ENCODE measurements at places on chromosomes 2 and 18.

DNA sequence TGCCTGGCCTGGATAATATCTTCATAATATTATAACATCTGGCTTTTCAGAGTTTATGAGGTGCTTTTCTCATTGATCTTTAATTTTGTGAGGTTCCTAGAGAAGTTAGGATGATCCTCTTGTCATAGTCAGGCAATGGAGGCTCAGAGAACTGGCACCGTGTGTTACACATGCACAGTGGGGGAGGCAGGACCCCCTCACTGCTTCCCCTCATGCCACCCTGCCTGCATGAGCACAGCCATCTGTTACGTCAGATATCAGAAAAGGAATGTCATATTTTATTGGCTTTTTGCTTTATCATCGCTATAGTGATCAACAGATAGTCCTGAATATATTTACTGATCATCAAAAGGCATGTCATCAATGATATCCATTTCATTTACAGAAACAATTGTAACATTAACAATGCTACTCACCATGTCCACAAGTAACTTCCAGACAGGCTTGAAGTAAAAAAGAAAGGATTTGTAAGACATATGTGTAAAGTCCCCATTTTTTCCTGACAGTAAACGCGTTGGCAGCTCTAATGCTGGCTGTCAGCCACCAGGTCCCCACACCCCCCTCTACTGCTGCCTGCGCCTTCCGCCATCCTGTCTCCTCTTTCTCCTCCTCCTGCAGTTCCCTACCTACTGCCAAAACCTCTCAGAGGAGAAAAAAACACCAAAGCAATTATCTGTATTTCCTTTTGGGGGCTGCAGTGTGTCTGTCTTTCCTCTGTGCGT, 18.8 kb downstream of the ENOSF1 start:
- DNase-seq = no peak

DNA sequence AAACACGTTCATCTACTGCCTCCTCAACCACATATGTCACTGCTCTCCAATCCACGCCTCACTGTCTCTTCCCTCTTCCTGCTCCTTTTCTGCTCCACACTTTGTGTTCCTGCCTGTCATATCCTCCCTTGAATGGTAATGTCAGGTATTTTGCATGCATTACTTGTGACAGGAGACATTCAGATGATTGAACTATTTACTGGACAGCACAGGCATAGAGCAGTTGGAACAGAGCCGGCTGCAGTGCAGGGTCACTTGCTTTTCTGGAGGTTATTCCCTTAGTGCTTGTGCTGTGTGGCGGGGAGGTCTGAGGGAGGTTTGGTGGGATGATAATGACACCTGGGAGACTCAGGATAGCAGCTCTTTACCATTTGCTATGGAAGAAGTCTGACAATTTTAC, 93.8 kb downstream of the LTBP1 start:
- no peak for DNase-seq

GRCh38 chr2:240916571-240917008, 10.5 kb downstream of the CROCC2 start:
- no peak for DNase-seq

DNA sequence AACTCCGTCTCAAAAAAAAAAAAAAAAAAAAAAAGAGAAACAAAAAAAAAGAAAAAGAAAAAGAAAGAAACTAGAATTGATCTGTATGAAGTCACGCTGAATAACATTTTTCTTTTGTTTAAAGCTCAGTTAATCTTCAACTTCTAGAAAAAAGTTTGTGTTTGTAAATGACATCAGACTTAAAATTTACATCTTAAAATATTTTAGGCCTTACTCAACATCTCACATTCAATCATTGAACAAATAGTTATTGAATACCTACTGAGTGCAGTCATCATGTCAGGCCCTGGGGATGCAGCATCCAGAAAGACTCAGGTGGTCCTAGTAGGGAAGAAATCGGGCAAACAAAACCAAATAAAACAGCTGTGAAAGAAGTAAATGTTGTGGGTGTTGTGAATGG, 292.3 kb upstream of the FANCL start:
- no peak for DNase-seq

DNA sequence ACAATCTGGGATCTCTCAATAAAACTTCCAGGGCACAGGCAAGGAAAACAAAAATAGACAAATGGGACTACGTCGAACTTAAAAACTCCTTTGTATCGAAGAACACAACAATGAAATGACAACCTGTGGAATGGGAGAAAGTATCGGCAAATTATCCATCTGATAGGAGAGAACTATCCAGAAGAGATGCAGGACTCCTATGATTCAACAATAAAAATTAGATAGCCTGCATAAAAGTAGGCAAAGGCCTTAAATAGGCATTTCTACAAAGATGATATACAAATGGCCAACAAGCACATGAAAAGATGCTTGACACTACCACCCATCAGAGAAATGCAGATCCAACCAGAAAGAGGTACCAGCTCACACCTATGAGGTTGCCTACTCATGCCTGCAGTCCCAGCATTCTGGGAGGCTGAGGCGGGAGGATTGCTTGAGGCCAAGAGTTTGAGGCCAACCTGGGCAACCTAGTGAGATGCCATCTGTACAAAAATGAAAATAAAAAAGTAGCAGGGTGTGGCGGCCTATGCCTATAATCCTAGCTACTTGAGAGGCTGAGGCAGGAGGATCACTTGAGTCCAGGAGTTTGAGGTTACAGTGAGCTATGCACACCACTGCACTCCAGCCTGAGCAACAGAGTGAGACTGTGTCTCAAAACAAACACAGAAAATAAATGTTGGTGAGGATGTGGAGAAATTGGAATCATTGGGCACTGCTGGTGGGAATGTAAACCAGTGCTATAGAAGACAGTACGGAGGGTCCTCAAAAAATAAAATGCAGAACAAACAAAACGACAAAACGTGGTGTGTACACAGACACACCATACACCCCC, 21.6 kb downstream of the TWIST2 start:
- DNase-seq = no peak

- DNase-seq = no peak
Observed at GRCh38 chr2:230459216-230459615, 43.2 kb downstream of the SP100 start.

GRCh38 chr2:122236152-122236874, 480.9 kb downstream of the TSN start:
- DNase-seq = peak; percentile 19

DNA sequence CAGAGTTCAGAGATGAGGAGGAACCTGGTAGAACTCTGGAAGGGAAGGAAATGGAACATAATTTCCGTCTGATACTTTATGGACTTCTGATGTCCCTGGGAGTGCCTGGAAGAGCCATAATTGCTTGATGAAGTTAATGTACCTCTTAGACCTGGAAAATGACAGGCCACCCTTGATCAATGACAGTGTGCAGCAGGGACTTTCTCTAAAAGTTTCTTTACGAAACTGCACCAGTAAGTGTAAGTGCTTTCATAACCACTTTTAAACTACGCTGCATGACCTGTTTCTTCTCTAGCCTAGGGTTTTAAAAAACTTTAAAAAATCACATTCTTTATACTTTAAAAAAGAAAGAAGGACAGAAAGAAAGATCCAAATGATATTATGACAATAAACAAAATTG, 164.5 kb downstream of the LPIN1 start:
- no peak for DNase-seq

DNA sequence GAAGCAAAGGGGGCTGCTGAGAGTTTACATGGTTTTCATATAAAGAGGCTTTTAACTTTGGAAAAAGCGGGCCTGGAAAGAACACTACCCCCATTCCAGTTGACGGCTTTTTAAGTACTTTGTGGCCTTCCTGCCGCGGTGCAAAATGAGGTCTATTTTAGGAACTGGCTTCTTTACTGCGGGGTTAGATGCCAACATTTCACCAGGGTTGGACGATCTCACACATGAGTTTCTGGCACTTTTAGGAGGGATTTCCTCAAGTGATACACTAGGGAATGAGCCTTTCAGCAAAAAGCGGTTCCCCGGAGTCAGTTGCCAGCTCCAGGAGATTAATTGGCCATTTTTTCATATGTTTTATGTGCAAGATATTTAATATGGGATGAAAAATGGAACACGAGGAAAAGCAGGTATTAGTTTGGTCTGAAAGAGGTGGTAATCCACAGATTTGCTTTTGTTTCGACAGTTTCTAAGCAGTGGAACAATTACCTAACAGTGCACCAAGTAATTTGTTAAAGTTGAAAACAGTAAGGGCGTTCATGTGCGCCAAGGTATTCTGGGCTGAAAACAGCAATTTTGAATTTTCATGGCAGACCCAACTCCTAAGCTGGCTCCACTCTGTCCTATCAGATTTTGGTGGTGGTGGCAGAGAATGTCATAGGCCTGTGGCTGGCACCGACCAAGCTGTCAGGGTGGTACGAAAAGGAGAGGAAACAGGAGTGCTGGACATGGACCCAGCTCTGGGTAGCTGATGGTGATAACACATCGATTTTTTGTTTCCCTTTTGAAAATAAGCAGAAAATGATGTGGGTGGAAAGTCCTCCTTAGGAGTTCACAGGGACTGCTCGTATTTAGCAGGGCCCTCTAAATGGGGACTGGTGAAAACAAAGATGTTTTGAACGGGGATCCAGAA, 55.6 kb upstream of the FZD5 start:
- DNase-seq = no peak

- no peak for DNase-seq
Observed at GRCh38 chr2:215728504-215729065, 284.8 kb downstream of the MREG start.

DNA sequence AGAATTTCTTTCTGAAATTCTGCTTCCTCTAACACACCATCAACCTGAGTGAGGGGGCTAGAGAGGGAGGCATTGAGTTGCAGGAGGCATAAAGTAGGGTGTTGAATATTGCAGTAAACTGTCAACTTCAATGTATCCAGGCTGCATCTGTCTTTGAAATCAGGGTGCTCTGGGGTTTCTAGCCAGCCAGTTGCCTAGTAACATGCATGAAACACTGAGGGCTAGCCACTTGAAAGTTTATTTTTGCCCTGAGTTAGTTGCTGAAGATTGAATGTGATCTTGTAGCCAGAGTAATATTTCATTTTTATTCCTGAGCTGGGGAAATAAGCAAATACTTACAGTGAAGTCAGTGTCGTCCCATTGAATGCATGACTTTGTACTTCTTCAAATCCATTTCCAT, 41.9 kb downstream of the LHCGR start:
- no peak for DNase-seq
